ENCODE measurements at places on chromosomes 1 and 21.

GRCh38 chr1:59292562-59292961 is 4.3 kb upstream of the FGGY start:
- DNase-seq = no peak

- DNase-seq = peak; percentile 13
These were observed 8.6 kb upstream of the ACTN2 start for GRCh38 chr1:236677641-236678235.

GRCh38 chr1:71295350-71295749 is 214.5 kb upstream of the ZRANB2 start:
- DNase-seq = no peak

- no peak for DNase-seq
These were observed 7.4 kb downstream of the NFIA start for GRCh38 chr1:61089741-61090140.

DNA sequence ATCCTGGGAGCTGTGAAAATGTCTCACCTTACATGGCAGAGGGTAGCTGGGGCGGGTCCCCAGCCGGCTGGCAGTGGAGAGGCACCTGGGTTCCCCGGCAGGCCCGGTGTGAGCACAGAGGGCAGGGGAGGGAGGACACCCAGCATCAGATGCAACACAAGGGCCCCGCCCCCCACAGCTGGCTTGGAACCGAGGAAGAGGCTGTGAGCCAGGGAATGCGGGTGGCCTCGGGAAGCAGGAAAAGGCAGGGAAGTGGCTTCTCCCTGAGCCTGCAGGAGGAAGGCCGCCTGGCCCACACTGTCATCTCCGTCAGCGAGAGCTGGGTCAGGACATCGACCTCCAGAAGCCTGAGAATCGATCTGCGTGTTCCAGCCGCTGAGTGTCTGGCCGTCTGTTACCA is 87.3 kb downstream of the SIK1 start:
- DNase-seq = no peak

DNA sequence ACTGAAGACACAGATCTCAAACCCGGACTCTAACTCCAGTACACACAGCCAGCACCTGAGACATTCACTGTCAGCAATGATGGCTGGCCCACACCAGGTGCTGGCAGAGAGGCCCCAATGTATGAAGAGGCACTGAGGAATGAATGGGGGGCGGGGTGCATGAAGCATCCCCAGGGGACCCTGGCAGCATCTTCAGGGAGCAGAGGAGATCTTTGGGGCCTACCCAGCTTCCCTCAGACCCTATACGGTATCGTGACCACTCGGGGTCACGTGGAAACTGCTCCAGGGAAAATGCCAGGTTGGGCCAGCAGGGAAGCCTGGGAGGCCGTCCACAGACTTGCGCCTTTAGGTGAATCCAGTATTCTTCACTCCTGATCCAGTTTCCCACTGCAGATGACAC is 84.3 kb downstream of the NPHP4 start:
- DNase-seq = no peak

DNA sequence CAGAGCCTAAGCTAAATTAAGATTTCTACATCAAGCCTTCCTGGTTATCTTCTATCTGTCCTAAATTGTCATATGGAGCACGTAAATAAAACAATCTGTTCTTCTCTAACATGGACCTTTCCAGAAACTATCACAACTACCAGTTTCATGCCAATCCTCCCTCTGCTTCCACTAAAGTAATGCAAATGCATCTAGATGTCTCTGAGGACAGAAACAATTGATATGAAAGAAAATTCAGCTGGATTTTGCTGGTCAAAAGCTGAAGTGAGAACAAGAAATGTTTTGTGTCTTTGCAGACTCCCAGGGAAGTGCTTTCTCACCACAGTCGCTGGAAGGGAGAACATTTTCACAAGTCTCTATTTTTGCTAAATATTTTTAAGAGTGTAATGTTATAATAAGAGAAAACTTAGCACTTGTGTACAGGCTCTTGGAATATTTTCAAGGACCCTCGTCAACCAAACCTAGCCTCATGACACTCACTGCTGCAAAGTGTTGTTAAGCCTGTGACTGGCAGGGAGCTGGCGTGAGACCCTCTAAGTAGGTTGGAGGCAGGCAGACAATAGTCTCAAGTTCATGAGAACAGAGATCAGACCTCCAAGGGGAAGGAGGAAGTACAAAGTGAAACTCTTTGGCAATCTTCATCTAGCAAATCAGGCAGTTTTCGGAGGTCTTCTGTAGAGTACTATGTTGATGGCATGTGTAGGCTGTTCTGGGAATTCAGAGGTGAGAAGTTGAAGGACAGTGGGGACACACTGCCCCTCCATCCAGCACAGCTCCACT is 38.8 kb downstream of the DNASE2B start:
- DNase-seq = no peak

DNA sequence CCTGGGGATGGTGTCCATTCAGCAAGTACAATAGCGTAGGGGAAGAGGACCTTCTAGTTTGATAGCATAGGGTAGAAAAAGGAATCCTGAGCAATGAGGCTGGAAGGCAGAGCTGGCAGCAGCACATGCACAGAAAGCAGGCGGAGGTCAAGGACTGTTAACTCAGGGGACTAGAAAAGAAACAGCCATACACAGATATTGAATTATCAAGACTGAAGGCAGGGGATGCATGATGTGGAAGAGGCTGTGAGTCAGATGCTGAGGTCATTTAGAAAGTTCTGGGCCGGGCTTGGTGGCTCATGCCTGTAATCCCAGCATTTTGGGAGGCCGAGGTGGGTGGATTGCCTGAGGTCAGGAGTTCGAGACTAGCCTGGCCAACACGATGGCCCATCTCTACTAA is 65.6 kb downstream of the OPTC start:
- DNase-seq = peak; percentile 78

GRCh38 chr21:43767984-43768867 is 7.9 kb downstream of the CSTB start:
- peak; percentile 62 for DNase-seq

GRCh38 chr1:7103361-7103782 is 318.1 kb downstream of the CAMTA1 start:
- DNase-seq = no peak

GRCh38 chr1:169175461-169175860 is 69.0 kb downstream of the ATP1B1 start:
- no peak for DNase-seq

- DNase-seq = no peak
These were observed 409.8 kb downstream of the DISC1 start for GRCh38 chr1:232036181-232036933.

DNA sequence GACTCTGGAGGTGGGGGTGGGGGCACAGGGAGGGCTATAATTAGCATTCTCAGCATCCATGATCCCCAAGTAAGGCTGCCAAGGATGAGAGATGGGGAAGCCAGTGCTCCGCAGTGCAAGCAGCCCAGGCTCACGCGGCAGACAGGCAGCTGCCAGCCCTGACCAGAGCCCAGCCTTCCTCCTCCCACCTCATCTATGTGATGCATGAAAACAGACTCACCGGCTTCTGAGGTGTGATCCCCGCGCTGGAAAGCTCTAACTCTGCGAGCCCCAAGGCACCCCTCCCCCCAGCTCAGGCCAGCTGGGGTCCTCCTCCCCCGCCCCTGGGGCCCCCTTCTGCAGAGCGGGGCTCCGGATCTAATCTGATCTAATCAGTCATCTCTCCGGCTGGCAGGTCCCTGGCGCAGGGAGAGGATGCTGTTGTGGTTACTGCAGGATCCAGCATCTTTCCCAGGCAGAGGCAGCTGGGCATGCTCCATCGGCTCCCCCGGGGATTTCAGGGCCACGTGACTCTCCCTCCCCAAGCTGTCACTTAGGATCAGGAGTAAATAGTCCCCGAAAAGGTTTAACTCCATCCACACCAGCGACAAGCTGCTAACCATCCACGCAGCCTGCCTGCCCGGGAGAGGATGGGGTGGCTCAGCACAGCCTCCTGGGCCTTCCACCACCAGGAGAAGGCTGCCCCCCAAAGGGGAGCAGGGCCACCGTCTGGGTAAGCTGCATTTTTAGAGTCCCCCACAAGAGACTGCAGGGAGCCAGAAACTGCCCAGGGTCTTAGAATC is at the start of gene PLEKHA6:
PLEKHA6 (minus strand) TSS at position 456 of the 782 bp plus-strand sequence. CDS start 86,202 bp downstream, outside the sequence.
- peak; percentile 57 for DNase-seq

DNA sequence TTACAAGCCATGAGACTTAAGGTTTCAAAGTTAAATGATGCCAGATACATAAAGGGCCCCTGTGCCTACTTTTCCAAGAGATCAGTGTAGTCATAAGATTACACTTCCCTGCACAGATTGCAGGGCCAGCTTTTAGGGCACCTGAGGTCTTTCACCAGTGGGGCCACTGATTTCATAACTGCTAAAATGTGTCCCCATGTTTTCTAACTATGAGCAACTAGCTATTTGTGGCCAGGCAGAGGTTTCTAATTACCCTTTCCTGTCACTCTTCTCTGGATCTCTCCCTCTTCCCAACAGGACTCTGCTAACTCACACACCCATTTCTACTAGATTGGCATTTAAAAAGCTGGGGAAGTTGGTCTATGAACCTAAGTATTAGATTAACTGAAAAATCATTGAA is 207.1 kb upstream of the SGIP1 start:
- no peak for DNase-seq

- no peak for DNase-seq
These were observed 3.7 kb upstream of the SDC3 start for GRCh38 chr1:30912224-30912623.

DNA sequence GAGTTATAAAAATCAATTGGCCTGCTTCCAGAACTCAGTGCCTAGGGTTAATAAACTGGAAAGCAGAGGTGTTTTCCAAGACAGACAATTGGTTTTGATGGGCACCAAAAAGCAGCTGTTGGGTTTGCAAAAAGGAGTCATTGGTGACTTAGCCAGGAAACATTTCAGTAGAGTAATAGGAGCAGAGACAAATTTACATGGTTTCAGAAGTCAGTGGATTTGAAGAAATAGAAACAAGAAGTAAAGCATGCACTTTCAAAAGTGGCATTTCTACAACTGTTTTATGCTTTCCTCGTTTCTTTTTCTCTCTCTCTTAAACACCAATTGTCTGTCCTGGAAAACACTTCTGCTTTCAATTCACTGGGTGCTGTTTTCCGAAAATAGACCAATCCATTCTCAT is 87.8 kb downstream of the GLUL start:
- no peak for DNase-seq

GRCh38 chr1:225868631-225869330 is 13.4 kb downstream of the TMEM63A start:
- DNase-seq = no peak

Measured in EL (cell line).